ENCODE measurements at places on chromosomes 5 and 9. TPM values are rescaled to one million over a fixed set of nuclear protein-coding genes. Genes with fewer than 3 reads are reported as not detected.

The LRRC14B gene
- total RNA-seq: not detected

The MSX2 gene
- not detected for total RNA-seq

- no peak for DNase-seq
These were observed 77.7 kb downstream of the FOXD1 start for GRCh38 chr5:73370640-73371583.

GRCh38 chr9:138053996-138054752 is 176.6 kb downstream of the CACNA1B start:
- no peak for DNase-seq

DNA sequence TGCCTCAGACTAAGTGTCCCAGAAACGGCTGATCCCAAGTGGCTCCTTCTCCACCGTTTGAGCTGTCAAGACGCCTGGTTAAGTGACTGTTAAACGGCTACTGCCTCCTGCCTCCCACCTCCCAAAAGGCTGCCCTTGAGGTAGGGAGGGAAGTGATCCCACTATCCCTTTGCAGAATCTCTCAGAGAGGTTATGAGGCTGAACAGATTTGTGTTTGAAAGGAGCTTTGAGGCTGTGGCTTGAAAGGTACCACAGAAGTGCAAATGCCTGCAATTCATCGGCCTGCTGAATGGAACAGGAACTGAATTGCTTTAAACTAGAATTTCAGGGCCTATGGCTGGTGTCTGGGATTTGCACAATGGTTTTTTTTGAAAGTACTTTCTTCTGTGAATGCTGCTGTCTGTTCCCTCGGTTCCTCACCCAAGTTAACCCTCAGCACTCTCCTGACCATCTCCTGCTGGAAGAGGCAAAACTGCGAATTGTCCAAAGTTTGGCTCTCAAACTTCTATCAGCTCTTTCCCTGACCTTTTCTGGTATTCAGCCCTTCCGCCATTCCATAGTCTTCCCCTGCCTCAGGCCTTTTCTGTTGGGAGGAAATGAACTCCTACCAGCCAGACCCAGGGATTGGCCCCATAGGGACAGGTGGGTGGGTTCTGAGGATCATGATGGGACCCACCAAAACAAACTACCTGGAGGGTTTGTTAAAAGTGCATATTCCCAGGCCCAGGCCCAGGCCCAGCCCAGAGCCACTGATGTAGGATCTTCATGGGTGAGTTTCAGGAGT is 453.3 kb downstream of the KDM4C start:
- DNase-seq: no peak

The LURAP1L gene
- total RNA-seq: 14.7 TPM

- no peak for DNase-seq
These were observed 185.8 kb downstream of the CDK5RAP2 start for GRCh38 chr9:120394058-120394669.

The MZB1 gene
- total RNA-seq: not detected

The IL5 gene
- total RNA-seq: not detected

GRCh38 chr9:72315089-72315509 is 49.9 kb downstream of the ZFAND5 start:
- DNase-seq: no peak

DNA sequence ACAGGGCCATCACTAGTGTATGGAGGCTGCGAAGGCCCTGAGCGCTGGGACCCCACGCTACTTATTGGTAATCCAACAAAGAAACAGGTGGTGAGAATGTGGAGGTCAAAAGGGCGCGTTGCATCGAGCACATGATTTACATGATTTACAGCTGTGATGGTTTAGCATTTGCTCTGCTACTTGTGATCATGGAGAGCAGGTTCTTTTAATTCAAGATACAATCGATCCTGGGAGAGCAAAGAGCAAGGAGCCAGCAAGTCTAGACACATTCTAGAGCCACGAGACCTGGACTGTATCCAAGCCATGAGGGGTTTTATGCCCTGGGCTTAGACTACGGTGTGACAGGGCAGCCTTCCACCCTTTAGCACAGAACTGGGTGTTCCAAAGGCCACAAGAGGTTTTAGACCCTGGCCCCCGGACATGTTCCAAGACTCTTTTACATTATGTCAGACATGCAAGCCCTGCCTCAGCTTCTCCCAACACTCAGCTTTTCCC is 47.0 kb upstream of the CLK4 start:
- DNase-seq: no peak

The RIGI gene
- 16.9 TPM for total RNA-seq

The ACOT12 gene
- 2.3 TPM for total RNA-seq

- DNase-seq: no peak
These were observed 17.4 kb upstream of the FAT2 start for GRCh38 chr5:151608522-151608921.

All from thoracic aorta (tissue), 2 donors.